Thymus (tissue), 14 donors: ENCODE measurements at places on chromosomes 7 and 10. TPM values are rescaled to one million over a fixed set of nuclear protein-coding genes. Genes with fewer than 3 reads are reported as not detected.

A1CF gene
- 0.02 TPM for polyA plus RNA-seq

ZNF12 gene
- 21.5 TPM for polyA plus RNA-seq

TRIM73 gene
- 9.9 TPM for polyA plus RNA-seq

MYO1G gene
- polyA plus RNA-seq, result 56.2 TPM

CCDC146 gene
- polyA plus RNA-seq, result 15.6 TPM

SLIT1 gene
- 1.0 TPM for polyA plus RNA-seq

ABCA13 gene
- polyA plus RNA-seq, result 0.91 TPM

SUN3 gene
- 1.3 TPM for polyA plus RNA-seq
